ENCODE measurements at places on chromosomes 11 and 22.

GRCh38 chr22:43706571-43707328 is 105.4 kb downstream of the EFCAB6 start:
- no peak for DNase-seq

GRCh38 chr11:66554602-66555001 is 7.9 kb downstream of the ACTN3 start:
- no peak for DNase-seq

DNA sequence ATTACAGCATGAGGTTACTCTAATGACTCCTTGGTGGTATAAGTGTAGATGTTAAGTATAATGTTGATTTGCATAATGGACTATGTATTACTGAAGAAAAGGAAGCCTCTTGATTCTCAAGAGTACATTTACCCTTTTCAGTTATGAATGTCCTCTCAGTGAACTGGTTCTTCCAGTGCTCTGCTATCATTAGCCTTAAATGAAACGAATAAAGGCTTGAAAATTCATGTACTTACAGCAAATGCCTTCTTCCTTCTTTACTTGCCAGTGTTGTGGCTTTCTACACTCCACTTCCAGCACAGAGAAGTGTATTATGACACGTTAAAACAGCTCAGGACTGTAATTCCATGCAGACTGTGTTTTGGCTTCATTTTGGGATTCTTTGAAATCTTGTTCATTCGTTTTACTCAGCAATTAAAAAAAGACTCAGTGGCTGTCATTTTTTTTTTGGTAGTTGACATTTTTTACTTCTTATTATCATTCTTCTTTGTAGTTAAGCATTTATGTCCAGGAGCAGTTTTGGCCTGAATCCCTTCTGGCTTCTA is 96.9 kb downstream of the MTMR3 start:
- DNase-seq: no peak

DNA sequence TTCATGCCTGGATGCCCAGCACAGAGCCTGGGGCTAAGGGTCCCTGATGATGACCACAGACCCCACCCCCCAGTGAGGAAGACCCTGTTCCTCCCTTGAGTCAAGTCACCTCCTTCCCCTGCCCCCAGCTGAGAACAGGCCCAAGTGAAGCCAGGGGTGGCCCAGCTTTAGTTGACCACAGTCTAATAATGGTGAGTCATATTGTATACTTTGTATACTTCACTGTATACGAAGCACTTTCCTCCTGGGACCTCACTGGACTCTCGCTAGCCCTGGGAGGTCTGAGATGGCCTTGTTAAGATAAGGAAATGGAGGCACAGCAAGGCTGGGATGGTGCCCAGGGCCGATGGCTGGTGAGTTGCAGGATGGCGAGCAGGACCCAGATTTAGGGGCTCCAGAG is 3.7 kb upstream of the FLRT1 start:
- no peak for DNase-seq

GRCh38 chr11:86869966-86870570 is 69.7 kb downstream of the PRSS23 start:
- DNase-seq: no peak

DNA sequence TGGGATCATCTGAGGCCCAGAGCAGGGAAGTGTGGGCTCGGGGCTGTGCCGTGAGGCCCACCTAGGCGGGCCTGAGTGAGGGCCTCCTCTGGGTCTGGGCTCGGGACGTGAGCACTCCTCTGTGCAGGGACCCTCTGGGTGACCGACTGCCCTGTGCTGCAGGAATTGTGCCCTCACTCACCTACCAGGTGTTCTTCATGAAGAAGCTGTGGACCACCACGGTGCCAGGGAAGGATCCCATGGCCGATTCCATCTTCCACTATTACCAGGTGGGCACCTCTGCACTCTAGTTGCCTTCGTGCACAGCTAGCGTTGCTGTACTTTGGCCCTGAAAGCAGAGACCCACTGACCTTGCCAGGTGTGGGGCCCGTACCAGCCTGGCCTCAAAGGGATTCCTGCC is 80.5 kb downstream of the MYO7A start:
- DNase-seq: no peak

GRCh38 chr11:126083829-126084607 is 21.4 kb upstream of the CDON start:
- no peak for DNase-seq

GRCh38 chr11:110392056-110392455 is 37.7 kb upstream of the FDX1 start:
- DNase-seq: no peak

- DNase-seq: no peak
These were observed 90.5 kb downstream of the GALNT18 start for GRCh38 chr11:11531131-11531908.

DNA sequence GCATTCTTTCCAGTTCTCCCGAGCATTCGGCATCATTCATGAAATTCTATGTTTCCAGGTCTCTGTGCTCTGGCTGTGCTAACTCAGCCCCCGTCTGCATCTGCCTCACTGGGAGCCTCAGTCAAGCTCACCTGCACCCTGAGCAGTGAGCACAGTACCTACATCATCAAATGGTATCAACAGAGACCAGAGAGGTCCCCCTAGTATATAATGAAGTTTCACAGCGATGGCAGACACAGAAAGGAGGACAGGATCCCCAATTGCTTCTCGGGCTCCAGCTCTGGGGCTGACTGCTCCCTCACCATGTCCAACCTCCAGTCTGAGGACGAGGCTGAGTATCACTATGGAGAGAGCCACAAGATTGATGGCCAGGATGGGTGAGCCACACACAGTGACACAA is 52.8 kb upstream of the IGLL5 start:
- no peak for DNase-seq

DNA sequence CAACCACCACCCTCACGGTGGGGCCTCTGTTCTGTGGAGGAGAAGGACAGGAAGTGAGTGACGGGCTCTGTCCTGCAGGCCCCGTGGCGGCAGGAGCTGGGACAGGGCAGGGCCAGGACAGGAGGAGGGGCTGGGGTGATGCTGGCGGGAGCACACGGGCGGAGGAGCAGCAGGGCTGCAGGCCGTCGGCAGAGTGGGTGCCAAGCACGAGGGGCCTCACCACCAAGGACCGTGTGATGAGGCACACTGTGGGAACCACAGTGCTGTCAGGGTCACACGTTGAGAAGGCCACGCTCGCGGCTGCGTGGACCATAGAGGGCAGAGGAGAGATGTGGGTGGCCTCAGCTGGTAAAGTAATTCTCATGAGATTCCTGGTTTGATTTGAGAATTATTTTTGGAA is 8.5 kb downstream of the SCO2 start:
- DNase-seq: no peak

GRCh38 chr11:130992788-130993187 is 76.5 kb upstream of the SNX19 start:
- no peak for DNase-seq

- no peak for DNase-seq
These were observed 496.4 kb downstream of the BRD1 start for GRCh38 chr22:49331223-49331815.

DNA sequence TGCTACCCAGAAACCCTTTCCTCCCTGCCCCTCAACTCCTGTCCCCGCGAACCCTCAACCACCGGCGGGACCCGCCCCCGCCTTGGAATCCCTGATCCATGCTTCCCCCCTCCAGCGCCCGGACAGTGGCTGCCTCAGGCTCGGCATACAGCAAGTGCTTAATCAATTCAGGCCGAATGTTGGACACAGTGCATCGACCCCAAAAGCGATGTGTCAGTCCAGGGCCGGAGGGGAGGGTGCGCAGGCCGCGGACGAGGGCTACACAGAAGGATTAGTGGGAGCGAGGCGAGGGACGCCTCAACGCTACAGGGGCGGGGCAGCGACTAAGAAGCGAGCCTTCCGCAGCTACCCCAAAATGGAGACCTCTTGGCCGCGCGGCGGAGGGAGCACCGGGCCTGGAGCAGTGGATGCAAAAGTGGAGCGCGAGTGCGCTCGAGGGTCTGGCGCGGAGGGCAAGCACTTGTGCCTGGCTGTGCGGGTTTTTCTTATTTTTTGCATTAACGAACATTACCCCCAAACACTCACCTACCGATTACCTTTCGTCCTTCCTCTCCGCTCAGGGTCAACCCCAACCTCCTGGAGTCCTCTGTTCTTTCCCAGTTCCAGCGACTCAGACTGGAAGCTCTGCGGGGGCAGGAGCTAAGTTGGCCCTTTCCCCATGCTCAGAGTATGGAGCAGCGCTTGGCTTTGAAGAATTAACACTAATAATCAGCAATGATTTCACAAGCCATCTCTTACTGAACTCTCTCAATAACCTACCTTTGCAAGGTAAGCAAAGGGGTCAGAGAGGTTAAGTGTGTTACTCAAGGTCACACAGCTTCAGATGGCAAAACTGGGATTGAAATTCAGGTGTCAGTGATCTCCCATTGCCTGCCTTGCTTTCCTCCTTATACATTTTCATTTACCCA is 30.0 kb upstream of the WNT11 start:
- peak; percentile 9 for DNase-seq

GRCh38 chr11:80502511-80502910 is 1061.7 kb upstream of the TENM4 start:
- DNase-seq: no peak

DNA sequence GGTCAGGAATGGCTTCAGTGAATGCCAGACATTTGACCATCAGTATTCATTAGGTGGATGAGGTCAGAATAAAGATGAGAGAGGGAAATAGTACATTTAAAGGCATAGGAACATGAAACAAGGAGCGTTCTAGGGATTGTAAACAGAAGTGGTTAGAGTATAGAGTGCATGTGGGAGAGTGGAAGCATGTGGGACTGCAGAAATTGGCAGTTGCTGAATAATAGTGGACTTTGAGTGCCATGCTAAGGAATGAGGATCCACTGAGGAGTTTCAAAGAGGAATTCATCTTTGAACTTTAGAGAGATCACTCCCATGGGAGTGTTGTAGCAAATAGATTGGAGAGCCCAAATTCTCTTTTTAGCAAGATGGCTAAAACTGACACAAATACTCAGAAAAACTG is 7.9 kb downstream of the RNF169 start:
- DNase-seq: no peak

DNA sequence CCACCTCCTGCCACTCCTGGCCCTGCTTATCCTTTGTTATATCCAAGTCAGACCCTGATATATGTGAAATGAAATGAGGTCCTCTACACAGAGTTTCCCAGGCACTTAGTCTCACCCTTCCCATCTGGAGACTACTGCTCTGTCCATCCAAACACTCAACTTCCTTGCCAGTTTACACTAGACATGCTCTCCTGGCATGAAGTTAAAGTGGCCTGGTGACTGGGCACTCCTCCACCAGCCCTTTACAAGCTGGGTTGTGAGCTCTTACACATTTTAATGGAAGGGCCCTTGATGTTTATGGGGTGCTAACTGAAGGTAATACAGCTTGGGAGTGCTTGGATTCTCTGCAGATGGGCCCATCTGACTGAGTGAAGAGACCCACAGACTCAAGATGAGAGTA is 216.1 kb upstream of the NARS2 start:
- no peak for DNase-seq

GRCh38 chr11:44797886-44798606 is 71.3 kb downstream of the TSPAN18 start:
- no peak for DNase-seq

GRCh38 chr11:14722496-14722895 is 78.9 kb downstream of the PDE3B start:
- DNase-seq: no peak

- no peak for DNase-seq
These were observed 258.5 kb downstream of the FAM76B start for GRCh38 chr11:95531116-95531515.

- no peak for DNase-seq
These were observed 98.4 kb upstream of the PARVA start for GRCh38 chr11:12278766-12279671.

DNA sequence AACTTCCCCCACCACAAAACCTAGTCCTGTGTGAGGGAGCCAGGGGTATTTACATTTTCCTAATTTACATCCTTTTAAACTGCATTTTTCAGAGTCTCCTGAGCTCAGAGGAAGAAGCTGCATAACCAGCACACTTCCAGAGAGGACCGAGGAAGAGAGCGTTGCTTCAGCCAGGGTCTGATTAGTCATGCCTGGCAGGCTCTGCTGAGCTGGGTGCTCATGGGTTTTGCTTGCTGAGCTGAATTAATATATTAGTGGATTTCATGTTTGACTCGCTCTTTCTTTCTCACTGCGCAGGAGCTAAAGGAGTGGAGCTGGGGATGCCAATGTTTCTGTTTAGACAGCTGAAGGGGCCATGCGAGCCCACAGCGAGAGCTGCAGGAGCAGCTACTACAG is 539.3 kb upstream of the B3GAT1 start:
- DNase-seq: no peak

GRCh38 chr11:80798174-80798573 is 1357.3 kb upstream of the TENM4 start:
- DNase-seq: no peak

GRCh38 chr11:47182380-47182779 is 3.9 kb downstream of the PACSIN3 start:
- no peak for DNase-seq

GRCh38 chr11:6283453-6284023 is 23.9 kb downstream of the CCKBR start:
- no peak for DNase-seq

- DNase-seq: no peak
These were observed 694 bp upstream of the ELFN2 start for GRCh38 chr22:37427711-37428635.

- no peak for DNase-seq
These were observed 40.3 kb upstream of the TTLL12 start for GRCh38 chr22:43227239-43227630.

GRCh38 chr11:74001822-74002286 is 7.0 kb downstream of the UCP3 start:
- no peak for DNase-seq

- DNase-seq: no peak
These were observed 9.2 kb downstream of the PRR5 start for GRCh38 chr22:44711241-44711560.

DNA sequence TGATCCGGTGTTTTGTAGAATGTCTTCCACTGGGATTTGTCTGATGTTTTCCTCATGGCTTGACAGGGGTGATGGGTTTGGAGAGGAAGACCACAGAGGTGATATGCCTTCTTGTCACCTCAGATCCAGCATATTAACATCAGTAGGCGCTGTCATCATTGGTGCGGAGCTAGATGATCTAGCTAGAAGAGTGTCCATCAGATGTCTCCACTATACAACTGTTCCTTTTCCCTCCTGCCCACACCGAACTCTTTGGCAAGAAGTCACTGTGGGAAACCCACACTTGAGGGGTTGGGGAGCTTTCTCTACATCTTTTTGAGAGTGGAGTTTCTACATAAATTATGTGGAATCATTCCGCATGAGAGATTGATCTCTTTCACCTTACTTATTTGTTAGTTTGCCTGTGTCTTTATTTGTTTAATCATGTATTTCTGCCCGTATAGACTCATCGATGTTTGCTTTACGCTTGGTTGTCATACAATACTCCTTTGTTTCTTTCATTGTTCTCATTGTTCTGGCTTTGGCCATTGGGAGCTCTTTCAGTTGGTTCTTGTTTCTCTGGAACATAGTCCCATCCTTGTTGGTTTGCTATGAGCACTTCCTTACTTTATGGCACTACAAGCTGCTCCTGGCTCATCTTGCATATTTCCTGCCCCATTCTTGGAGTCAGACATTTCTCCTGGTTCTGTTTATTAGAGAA is 1420.3 kb downstream of the BRD1 start:
- no peak for DNase-seq

- no peak for DNase-seq
These were observed 423.4 kb upstream of the SYN3 start for GRCh38 chr22:33481550-33481949.

- DNase-seq: no peak
These were observed 34.0 kb downstream of the UQCR10 start for GRCh38 chr22:29801153-29801552.

GRCh38 chr11:114928260-114928870 is 250.0 kb downstream of the NXPE2 start:
- DNase-seq: no peak

Data from stimulated activated CD8-positive, alpha-beta memory T cell treated with anti-CD3 and anti-CD28 coated beads, Interleukin-7, amount 100 ng/mL, for 1 hour (primary cell).